Type B pancreatic cell (in vitro differentiated cells): ENCODE measurements at places on chromosomes 4 and X. TPM values are rescaled to one million over a fixed set of nuclear protein-coding genes. Genes with fewer than 3 reads are reported as not detected.

Gene EREG
- 3.1 and 4.4 TPM in 2 replicates for total RNA-seq

DNA sequence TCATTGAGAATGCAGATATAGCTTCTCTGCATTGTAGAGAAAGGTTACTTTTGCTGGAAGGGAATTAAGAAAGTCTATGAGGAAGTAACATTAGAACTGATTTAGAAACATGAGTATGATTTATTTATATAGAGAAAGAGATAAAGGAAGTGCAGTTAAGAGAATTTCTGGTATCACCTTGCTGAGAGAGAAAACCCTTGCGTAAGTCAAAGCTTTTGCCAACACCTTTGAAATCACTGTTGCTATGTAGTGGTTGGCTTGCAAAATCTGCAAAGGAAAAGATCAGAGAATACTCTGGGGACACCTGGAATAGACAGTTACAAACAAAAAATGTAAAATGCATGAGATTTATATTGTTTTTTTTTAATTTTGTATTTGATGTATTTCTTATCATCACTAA, 137.3 kb upstream of the RXFP1 start:
- no peak for DNase-seq

DNA sequence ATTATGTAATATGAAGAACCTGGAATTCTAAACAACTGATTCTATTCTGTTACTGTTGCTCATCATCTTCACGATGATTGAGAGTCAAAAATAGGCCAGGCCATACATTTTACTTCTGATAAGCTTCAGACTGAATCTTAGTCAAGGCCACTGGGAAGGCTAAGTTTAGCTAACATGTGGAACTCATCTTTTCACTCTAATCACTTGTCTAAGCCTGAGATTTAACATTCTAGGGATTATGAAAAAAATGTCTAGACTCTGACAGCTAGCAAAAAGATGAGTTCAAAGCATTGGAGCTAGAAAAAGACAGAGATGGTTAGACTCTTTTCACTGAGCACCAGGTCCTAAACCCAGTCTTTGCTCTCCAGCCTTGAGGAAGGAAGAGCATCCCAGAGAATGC, 656.2 kb upstream of the IGFBP7 start:
- no peak for DNase-seq

GRCh38 chrX:19739683-19740082, 147.7 kb downstream of the SH3KBP1 start:
- DNase-seq, result no peak

- DNase-seq, result no peak
Measured at GRCh38 chr4:145178740-145179280, 1.6 kb downstream of the OTUD4 start.

- DNase-seq, result no peak
Measured at GRCh38 chr4:108372681-108373080, 203.9 kb upstream of the LEF1 start.
